ENCODE measurements at places on chromosomes 1 and 21. TPM values are rescaled to one million over a fixed set of nuclear protein-coding genes. Genes with fewer than 3 reads are reported as not detected.

GRCh38 chr1:112188611-112189010 lies 199.1 kb upstream of the KCND3 start:
- DNase-seq, result no peak

DNA sequence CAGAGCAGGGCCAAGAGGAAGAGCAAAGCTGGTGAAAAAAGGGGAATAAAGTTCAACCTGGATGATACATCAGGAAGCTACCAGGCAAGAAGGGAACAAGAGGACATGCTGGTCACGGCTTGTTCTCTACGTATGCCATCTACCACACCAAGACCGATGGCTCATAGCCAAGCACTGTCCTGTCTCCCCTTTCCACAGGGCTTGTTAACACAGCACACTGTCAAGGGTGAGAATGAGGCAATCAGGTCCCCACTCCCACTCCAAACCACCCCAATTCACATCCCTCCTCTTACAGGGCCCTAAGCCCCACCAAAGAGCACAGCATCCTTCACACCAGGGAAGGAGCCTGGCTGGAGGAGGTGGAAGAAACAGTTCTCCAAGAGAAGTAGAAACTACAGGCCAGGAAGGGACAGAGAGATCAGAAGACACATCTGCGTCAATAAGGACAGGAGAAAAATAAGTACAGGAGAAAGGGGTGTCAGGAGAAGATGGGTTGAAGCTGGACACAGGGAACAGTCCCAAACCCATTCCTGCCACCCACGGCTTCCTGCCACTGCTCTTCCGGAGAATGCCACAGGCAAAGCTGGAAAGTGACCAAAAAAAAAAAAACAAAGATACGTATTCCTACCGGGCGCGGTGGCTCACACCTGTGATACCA lies 923 bp upstream of the SHC1 start:
- no peak for DNase-seq

PSMD4 gene
- 105 TPM for total RNA-seq

DNA sequence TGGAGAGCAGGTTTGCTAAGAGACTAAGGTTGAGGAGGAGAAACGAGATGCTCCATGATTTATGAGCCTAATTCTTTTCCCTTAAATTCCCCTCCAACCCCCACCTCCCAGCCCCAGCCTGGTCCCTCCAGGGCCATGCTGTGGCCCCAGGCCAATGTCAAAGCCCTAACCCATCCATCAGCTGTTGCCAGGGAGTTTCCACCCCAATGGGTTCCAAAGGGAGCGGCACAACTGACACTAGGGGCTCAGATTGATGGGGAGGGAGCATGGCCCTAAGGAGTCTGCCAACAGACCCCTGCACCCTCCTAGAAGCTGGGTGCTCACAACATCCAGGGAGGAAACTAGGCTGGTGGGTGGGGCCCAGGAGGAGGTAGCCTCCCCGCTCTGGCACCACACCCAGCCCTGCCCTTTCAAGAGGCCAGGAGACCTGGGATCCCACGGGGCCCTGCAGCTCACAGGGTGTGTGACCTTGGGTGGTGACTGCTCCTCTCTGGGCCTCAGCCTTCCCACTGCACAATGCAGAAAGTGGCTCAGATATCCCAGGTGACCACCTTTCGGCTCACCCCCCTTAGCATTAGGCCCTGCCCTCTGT lies 12.9 kb downstream of the AHDC1 start:
- peak; percentile 75 for DNase-seq

PLEKHA6 gene
- total RNA-seq, result 110 TPM

GRCh38 chr21:34884346-34884929 lies 164.7 kb downstream of the RUNX1 start:
- no peak for DNase-seq

GRCh38 chr1:7406641-7407543 lies 364.2 kb upstream of the VAMP3 start:
- no peak for DNase-seq

SEC16B gene
- 4.7 TPM for total RNA-seq

RNF186 gene
- total RNA-seq, result 50.3 TPM

DNA sequence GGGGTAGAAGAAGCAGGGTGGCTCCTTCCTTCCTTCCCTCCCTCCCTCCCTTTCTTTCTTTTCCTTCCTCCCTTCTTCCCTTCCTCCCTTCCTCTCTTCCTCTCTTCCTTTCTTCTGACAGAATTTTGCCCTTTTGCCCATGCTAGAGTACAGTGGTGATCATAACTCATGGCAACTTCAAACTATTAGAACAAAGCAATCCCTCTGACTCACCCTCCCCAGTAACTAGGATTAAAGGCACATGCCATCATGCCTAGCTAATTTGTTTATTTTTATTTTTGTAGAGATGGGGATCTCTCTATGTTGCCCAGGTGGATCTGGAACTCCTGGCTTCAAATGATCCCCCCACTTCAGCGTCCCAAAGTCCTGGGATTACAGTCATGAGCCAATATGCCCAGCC lies 10.0 kb upstream of the RPE65 start:
- DNase-seq, result no peak

CATSPER4 gene
- total RNA-seq, result not detected

- no peak for DNase-seq
Observed at GRCh38 chr1:182291584-182292192, 99.9 kb downstream of the GLUL start.

- no peak for DNase-seq
Observed at GRCh38 chr21:37253991-37254390, 13.1 kb downstream of the VPS26C start.

DNA sequence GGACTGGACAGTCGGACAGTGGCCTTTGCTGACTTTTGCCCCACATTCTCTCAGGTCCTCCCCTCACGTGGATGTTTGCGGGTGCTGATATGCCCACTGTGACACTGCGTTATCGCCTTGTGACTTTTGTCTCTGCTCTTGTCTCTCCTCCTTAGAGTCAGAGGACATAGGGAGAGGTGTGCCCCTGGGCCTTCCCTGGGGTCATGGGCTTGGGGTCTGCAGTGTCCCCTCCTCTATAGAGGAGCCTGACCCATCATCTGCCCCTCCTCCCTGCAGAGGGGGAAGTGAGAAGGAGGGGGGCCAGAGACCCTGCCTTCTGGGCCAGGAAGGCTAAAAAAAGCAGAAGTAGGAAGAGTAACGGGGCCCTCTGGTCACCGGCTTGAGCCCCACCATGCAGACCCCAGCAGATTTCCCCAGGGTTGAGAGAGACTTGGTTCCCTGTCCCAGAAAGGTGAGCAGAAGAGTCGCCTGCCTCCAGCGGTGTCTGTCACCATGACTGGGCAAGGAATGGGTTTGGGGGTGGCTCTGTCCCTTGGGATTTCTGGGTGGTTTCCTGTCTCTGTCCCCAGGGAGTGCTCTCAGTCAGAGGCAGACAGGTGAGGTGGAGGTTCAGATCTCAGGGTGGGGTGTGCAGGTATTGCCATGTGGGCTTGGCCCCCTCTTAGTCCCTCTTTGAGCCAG lies 13.3 kb downstream of the RPS6KA1 start:
- no peak for DNase-seq

Measured in left colon (tissue), 2 donors.